ENCODE measurements at places on chromosomes 16 and 17. TPM values are rescaled to one million over a fixed set of nuclear protein-coding genes. Genes with fewer than 3 reads are reported as not detected.

TMC8 gene
- polyA plus RNA-seq = 0.40 TPM

FOXC2 gene
- not detected for polyA plus RNA-seq

HCRT gene
- not detected for polyA plus RNA-seq

TNFRSF13B gene
- polyA plus RNA-seq = not detected

UNC119 gene
- 60.0 TPM for polyA plus RNA-seq

BCAR1 gene
- 17.8 TPM for polyA plus RNA-seq

TPSD1 gene
- not detected for polyA plus RNA-seq

NHERF2 gene
- 9.0 TPM for polyA plus RNA-seq

PPP1R1B gene
- polyA plus RNA-seq = 0.14 TPM

KRT15 gene
- polyA plus RNA-seq = 505 TPM

CACNG3 gene
- polyA plus RNA-seq = not detected

SLC46A1 gene
- polyA plus RNA-seq = 1.9 TPM

TNP2 gene
- polyA plus RNA-seq = not detected

CIITA gene
- polyA plus RNA-seq = 0.05 TPM

SEC14L5 gene
- polyA plus RNA-seq = 0.04 TPM

CDK3 gene
- polyA plus RNA-seq = 1.8 TPM

HAP1 gene
- 0.95 TPM for polyA plus RNA-seq

SRSF1 gene
- polyA plus RNA-seq = 272 TPM

PLEKHH3 gene
- polyA plus RNA-seq = 4.9 TPM

PKMYT1 gene
- polyA plus RNA-seq = 3.0 TPM

RNF43 gene
- 16.4 TPM for polyA plus RNA-seq

ATP2C2 gene
- polyA plus RNA-seq = 0.96 TPM

PIMREG gene
- polyA plus RNA-seq = 7.5 TPM

GSG1L gene
- polyA plus RNA-seq = not detected

C17orf78 gene
- not detected for polyA plus RNA-seq

ORMDL3 gene
- 36.3 TPM for polyA plus RNA-seq

RUSF1 gene
- polyA plus RNA-seq = 17.4 TPM

NCOR1 gene
- 80.9 TPM for polyA plus RNA-seq

CDT1 gene
- 1.0 TPM for polyA plus RNA-seq

HBQ1 gene
- 0.89 TPM for polyA plus RNA-seq

FBXO39 gene
- polyA plus RNA-seq = 3.3 TPM

SLC9A5 gene
- polyA plus RNA-seq = 0.62 TPM

PIGL gene
- 21.5 TPM for polyA plus RNA-seq

DOC2B gene
- not detected for polyA plus RNA-seq

ASB16 gene
- not detected for polyA plus RNA-seq

CTRL gene
- polyA plus RNA-seq = 0.33 TPM
